ENCODE measurements at places on chromosomes 7 and 10.

- no peak for DNase-seq
Observed at GRCh38 chr10:49082766-49083165, 32.6 kb downstream of the VSTM4 start.

DNA sequence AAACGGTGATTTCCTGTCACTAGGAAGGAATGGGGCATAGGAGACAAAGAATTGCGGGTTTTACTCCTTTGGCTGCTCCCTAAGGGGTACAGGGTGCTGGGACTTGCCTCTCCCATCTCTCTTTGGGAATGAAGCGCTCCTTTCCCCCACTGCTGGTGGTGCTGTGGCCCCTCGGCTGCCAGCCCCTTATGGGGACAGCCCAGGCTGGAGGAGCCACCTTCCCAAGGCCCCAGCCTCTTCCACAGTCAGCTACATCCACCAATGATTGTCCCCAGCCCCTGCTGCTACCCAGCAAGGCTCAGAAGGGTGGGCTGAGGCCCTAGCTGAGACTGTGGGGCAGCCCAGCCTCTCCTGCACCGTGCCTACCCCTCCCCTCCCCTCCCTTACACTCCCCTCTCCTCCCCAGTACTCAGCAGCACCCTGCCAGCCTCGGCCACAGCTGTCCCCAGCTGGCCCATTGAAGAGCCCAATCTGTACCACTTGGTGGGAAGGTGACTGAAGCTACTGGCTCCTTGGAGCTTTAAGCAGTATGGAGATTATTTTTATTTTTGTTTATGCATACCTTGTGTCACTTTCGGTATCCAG, 19.0 kb downstream of the PRKAG2 start:
- DNase-seq = no peak

DNA sequence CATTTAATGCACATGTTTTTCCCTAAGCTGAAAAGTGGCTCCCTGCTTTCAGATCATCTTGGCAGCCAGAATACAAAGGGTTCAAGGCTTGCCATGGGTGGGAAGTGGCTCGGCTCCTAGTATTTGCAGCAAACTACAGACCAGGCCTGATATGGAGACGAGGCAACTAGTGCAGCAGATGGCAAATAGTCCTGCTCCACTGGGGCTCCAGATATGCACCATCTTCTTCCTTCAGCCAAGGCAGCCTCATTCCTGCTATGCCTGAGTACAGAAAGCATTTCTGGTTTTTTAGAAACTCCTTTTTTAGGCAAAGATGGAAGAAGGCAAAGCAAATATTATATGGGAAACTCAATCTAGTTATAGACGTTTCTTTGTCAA, 23.9 kb downstream of the LRRC4 start:
- no peak for DNase-seq

DNA sequence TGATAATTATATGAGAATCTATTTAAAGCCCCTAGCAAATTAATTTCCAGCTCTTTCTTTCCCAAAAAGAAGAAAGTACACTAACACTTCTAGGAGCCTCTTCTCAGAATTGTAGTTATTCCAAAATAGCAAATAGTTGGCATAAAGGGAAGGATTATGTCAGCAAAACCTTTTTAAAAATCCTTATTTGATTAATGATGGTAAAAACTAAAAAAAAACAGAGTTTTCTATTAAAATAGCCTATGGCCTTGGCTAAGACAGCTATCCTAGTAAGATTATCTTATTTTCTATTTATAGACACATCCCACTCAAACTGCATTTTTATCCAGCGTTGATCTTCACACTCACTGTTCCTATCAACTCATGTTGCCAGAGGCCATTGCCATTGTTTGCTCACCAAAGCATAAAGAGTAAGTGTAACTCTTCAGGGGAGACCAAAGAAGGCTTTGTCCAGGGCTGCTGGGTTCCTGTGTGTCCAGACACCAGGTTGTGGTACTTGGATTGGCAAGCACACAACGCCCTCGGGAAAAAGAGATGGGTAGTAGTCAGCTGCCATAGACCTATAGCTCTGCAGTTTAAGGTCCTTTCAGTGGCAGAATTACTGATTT, 31.5 kb downstream of the ACTA2 start:
- DNase-seq = no peak

- DNase-seq = no peak
Observed at GRCh38 chr10:50431133-50431532, 179.8 kb upstream of the ASAH2 start.

GRCh38 chr10:71080381-71081228, 131.8 kb upstream of the UNC5B start:
- DNase-seq = no peak

GRCh38 chr10:104515678-104516199, 125.4 kb upstream of the SORCS3 start:
- DNase-seq = no peak

DNA sequence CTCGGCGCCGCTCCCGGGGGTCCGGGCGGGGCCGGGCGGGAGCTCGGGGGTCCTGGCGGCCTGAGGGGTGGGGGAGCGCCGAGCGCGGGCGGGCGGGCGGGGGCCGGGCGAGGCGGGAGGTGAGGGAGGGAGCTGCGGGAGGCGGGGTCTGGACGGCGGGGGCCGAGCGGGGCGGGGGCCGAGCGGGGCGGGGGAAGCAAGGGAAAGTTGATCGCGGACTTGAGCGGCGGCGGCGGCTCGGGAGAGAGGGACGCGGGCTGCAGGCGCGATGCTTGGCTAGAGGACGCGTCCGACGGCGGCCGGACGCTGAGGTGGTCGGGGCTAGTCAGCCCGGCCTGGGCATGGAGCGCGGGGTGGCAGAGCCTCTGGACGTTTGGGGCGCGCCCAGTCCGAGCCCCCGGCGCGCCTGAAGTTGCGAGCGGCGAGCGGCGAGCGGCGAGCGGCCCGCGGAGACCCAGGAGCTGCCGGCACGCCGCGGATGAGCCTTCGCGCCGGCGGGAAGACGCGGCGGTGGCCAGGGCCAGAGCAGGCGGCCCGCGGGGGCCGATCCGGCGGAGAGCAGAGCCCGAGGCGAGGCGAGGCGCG, at the start of gene CDH23:
TSS of gene CDH23 (plus strand) at position 210 of the 585 bp plus-strand sequence. CDS start 42,912 bp downstream, outside the sequence.
- peak; percentile 56 for DNase-seq

DNA sequence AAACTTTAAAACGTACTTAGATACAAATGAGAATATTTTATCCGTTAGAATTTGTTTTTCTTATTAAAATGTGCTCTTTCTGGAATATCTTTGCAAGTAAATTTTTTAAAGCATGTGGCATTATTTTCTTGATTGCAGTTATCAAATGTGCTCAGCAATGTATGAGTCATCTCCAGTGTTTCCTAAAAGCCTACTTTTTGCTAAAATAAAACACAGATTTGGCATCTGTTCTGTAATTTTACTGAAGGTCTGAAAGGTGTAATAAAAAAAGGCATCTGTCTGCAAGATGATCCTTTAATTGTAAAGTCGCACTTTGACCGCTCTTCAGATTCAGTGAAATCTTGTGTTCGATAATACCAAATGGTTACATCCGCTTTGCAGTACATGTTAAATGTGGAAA, 3.4 kb downstream of the GNAT3 start:
- DNase-seq = no peak

DNA sequence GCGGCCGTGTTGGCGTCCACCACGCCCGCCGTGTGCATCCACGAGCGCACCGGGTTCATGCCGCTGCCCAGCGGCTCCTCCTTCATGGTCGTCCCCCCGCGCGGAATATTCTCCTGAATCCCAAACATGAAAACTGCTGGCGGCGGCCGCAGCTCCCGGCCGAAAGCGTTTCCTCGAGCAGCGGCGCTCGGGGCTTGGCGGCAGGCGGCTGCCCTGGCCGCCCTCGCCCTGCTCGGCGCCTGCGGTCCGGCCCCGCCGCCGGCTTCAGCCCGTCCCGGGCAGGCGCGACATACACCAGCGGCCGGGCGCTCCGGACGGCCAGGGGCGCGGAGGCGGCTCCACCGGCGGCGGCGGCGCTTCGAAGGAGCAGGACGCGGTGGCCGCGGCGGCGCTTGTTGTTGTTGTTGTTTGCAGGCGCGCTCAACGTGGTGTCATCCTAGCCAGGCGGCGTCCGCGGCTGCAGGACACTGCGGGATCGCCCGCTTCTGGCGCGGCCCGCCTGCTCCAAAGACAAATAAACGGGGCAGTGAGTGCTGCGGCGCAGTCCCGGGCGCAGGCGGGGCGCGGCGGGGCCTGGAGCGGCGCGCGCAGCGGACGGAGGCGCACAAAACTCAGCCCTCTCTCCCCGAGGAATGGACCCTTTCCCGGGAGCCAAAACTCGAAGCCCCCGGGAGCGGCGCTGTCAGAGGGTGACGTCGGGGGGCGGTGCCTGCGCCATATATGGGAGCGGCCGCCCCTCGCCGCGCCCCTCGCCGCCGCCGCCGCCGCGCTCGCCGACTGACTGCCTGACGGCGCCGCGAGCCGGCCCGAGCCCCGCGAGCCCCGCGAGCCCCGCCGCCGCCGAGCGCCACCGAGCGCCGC, at the start of gene EBF3:
TSS of gene EBF3 (minus strand) at position 634 of the 861 bp plus-strand sequence. CDS start at position 128, 506 bp downstream.
- DNase-seq = peak; percentile 81

DNA sequence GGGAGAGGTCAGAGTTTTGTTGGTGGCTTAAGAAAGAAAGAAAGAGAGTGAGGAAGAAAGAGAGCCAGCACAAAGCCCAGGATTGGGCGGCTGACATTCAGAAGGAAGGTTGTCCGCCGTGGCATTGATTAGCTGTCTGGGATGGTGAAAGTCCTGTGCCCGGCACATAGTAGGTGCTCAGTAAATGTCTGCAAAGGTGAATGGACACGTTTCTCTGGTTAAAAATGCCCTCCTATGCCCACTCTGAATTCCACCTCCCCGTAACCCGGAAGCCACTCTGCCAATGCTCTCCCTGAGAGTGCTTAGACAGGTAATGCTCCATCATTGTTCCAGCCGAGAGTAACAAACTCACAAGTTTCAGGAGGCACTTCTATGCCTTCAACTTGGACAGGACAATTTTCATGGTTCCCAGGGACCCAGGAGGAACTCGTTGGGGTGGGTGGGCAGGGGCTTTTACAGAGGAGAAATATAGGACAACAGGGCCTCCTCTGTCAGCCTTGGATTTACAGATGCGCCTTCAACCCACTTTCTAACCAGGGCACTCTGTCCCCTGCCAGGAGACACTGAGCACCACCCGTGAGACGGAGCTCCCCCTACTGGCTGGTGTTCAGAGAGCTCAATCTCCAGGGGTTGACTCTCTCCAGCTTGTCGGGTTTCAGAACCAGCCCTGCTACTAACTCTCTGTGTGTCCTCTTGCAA, 411.5 kb upstream of the ZMIZ1 start:
- peak; percentile 73 for DNase-seq

GRCh38 chr7:118745927-118746326, 521.4 kb downstream of the ANKRD7 start:
- no peak for DNase-seq

DNA sequence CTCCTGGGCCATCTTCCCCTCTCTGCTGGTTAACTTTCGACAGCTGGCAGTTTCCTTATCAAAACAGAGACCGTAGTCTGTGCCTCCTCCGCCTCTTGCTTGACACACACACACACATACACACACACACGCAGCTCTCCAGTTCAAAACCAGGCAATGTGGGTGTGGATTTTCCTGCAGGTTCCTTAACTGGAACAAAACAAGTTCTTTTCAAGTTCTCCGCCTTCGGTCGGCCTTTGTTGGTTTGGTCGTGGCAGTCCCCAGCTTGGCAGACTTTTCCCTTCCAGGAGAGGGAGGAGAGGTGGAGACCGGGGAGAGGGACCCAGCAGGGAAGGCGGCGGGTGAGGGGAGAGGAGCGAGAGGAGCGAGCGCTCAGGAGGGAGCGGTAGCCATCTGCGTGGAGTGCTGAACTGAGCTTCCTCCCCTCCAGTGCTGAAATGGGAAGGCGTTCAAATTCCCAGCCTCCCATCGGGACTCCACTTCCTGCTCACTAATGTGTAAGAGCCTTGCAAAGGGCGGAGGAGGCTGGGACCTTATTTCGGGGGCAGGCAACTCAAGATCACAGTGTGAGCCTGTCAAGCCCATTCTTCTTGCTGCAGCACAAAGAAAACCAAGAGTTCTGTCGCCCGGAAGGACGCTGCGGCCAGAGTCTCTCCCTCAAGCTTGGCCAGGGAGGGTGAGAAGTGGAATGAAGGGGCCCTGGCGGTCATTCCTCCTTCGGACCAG, 120.6 kb downstream of the PRPF18 start:
- peak; percentile 72 for DNase-seq

DNA sequence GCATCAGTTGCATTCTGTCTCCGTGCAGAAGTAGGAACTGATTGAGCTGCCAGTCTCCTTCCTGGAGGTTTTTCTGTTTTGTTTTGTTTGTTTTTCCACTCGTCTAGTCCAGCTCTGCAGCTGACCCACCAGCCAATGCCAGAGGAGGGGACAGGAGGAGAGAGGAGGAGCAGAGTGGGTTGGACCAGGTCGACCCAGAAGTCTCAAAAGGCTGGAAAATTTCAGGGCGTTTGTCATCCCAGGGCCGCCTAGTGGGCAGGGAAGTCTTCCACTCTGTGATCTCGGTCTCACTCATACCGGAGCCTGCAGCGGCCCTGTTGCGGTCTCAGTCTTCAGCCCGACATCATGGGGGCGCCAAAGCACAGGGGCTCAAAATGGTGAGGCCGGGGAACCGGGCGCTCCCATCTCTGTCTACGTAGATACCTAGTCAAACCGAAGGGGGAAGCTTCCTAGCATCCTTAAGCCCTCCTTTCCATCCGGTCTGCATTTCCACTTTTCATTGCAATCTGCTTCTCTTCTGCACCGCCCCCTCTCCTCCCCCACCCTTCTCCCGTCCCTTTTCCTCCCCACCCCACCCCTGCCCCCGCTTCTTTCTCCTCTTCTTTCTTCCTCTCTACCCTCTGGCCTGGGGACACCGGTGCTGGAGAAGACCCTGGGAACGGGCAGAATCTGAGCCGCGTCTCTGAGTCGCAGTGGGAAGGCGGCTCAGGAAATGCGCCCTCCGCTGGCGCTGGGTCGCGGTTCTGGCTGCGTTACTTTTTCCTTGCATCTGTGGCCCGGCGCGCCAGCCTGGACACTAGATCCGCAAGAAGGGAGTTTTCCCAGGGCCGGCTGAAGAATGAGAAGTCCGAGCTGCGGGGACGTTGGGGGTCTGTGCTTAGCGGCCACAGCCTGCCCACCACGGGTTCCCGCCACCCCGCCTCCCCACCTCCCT, 16.2 kb upstream of the PAX2 start:
- DNase-seq = no peak

- DNase-seq = no peak
Observed at GRCh38 chr7:40884241-40884640, 749.4 kb downstream of the SUGCT start.

DNA sequence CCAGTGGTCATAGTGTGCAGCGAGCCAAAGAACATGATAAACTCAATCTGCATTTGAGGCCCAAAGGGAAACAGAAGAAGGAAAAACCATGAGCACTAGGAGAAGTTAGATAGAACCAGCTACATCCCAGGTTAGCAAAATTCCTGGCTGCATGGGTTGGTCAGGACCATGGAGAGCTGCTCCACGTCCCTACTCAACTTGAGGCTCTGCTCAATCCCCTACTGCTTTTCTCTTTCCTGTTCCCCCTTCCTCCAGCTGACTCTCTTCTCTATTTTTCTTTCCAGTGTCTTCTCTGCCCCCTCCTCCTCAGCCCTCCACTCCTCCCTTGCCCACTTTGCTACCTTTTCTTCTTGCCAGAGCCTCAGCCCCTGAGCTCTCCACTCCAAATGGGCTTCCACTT, 21.9 kb upstream of the VSIR start:
- no peak for DNase-seq

DNA sequence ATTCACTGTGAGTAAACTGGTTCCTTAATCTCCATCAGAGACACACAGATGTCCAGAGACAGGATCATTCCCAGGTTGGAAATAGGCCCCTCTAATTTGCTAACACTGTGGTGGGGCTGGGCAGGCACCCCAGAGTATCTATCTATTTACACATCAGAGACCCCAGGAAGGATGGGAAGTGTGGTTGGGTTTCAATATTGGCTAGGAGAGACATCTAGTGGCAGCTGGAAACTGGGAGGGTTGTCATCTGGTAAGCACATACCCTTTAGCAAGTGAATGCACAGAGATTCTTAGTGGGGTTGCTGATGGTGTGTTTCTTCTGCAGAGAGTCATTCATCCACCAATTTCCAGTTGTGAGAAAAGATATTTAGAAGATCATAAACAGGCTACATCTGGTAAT, 36.0 kb upstream of the NRG3 start:
- DNase-seq = no peak

Data from mesothelial cell of epicardium (in vitro differentiated cells).